Stimulated activated CD8-positive, alpha-beta memory T cell treated with anti-CD3 and anti-CD28 coated beads, Interleukin-4, amount 100 ng/mL, for 1 hour (primary cell): ENCODE measurements at places on chromosomes 7 and 10.

GRCh38 chr7:39829028-39829427, 121.0 kb upstream of the CDK13 start:
- DNase-seq = no peak

DNA sequence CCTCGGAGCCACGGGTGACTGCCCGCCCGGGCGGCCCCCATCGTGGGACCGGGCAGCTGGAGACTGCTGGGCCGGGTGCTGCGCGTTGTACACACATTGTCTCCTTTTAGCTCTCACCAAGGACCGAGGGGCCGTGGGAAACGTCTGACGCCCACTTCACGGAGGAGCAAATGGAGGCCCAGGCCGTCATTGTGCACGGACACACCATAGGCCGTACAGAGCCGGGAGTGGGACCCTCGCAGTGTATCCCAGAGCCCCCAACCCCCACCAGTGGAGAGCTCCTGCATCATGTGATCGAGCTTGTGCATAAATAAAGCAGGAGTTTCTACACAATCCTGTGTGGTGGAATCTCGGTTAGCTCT, 722 bp downstream of the DENND10 start:
- DNase-seq = no peak

- no peak for DNase-seq
Observed at GRCh38 chr10:122450353-122450990, 4.0 kb upstream of the ARMS2 start.

DNA sequence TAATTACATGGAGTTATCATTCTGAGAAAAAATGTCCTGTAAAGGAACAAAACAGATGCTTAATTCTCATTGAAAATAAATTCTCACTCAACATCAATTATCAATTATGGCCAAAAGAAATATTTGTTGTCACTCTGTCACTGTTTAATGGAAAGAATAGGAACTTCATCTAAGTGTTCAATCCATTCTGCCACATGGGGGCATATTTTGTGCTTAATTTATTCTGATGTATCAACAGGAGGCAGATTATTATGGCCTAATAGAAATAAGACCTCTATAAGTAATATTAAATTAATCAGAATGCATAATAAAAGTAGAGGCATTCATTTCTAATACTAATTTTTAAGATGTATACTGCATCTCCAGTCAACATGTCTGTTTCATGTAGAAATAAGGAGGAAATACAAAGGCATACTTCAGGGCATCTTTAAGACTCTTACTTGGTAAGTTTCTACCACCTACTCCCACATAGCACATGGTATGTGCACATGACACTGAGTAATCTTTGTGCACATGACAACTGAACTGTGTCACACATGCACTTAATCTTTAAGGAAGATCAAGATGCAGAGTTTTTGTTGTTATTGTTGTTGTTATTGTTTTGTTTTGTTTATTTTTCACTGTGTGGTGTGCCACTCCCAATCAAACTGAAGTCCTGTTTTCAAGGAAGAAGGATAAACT, 420.4 kb upstream of the SEMA3A start:
- DNase-seq = no peak

DNA sequence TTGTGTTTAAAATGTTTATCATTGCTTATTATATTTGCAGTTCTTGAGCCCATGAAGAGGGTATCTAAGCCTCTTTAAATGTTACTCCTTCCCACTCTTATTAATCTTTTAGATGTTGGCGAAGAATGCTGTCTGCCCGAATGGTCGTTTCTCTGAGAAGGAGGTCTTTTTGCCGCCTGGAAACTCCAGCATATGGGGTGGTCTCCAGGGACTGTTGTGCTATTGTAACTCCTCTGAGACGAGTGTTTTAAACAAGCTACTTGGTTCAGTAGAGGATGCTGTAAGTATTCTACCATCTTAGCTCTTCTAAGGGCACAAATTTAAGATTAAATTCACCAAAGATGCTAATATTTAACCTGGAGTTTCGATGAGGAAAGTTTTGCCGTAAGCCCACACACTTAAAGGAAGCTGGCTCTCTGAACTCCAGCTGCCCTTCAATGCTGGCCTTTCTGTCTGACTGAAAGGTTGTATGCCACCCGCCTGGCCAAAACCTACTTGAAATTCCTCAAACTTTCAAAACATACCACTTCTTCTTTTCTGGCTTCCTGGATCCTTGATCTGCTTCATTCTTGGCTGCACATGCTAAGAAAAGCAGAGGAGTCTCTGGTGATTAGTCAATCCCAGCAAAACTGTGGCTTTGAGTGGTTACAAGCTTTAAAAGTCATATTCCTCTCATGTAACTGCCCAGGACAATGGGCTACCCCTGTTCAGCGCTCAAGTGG, 74.7 kb downstream of the ABCA13 start:
- no peak for DNase-seq
